Vagina (tissue), 2 donors: ENCODE measurements at places on chromosomes 5 and 9.
A peak's percentile ranks its signal among the peaks of the same experiment; 100 is the strongest.

GRCh38 chr5:151448038-151448985, 909 bp downstream of the SLC36A1 start:
- DNase-seq: no peak

GRCh38 chr9:35070823-35071813, 1.3 kb downstream of the VCP start:
- DNase-seq: no peak

- DNase-seq: no peak
These were observed 29.6 kb downstream of the PTTG1 start for GRCh38 chr5:160451281-160451680.

GRCh38 chr9:35945341-35946018, 12.5 kb downstream of the OR2S2 start:
- no peak for DNase-seq

DNA sequence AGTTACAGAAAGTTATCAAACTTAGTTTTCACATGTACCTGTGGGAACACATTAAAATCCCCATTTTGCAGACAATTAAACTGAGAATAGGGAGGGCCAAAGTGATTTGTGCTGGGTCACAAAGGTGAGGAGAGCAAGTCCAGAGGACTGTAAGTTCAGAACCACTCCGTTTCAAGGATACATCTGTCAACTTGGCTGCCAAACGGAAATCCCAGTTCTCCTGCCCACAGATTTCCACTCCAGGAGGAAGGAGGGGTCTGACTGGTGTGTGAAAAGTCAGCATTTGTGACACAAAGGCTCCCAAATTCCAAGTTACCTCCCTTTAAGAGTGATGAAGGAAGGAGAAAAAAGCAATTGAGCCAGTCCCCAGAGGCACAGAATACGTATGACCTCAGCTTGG, 42.3 kb downstream of the PRELID2 start:
- no peak for DNase-seq

DNA sequence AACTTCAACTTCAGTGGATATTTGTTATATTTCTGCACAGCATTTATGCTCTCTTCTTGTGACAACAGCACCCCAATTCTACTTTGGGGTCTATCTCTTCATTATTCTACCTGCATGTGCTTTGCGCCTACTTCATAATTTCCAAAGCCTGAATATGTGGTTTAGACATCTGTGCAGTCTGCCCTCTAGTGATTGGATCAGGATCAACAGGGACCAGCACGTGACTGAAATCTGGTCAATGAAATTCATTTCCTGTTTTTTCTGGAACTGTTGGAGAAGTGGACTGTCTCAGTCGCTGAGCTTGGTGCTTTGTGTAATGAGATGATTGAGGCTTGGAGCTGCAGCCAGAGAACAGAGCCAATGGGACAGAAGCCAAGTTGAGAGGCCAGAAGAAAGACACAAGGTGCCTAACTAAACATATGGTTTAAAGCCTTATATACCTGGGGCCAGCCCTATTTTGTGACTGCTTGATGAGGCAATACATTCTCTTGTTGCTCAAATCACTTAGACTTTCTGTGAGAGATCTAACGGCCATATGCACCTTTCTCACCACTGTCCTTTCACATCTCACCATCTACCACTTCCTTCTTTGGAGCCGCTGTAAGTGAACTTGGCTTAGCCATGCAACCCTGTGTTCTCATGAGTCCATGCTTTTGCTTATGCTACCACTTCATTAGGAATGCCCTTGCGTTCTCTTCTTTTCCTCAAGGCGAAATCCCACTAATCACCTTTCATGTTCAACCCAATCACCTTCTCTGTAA, 68.8 kb upstream of the PPP2R2B start:
- DNase-seq: no peak

GRCh38 chr5:10317825-10318682, 10.4 kb upstream of the CMBL start:
- DNase-seq: no peak

- no peak for DNase-seq
These were observed 44.7 kb upstream of the SLC27A6 start for GRCh38 chr5:128920345-128921215.

DNA sequence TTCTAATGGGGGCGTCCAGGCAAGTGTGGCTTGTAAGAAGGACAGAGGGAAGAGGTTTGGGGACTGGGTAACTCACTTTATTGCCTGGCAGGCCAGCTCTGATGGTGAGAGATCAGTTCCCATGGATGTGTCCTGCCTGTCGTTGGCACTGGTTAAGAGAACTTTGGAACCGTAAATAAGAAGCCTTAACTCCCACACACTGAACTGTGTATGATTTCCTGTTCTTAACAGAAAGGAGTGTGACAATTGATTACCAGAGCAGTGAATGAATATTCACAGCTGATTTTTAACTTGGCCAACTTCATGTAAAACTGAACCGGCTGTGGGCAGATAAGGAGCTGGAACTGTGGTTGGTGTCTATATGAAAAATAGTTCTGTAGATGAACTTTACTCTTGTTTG, 63.2 kb downstream of the MEGF10 start:
- DNase-seq: no peak

DNA sequence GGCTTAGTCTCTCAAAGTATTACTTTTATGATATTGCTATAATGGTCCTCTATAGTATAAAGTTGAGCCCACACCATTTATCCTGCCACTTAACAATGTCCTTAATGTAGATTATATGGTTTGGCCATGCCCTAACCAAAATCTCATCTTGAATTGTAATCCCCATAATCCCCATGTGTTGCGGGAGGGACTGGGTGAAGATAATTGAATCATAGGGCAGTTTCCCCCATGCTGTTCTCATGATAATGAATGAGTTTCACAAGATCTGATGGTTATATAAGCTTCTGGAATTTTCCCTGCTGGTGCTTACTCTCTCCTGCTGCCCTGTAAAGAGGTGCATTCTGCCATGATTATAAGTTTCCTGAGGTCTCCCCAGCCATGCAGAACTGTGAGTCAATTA, 498.8 kb downstream of the RAB3C start:
- no peak for DNase-seq

DNA sequence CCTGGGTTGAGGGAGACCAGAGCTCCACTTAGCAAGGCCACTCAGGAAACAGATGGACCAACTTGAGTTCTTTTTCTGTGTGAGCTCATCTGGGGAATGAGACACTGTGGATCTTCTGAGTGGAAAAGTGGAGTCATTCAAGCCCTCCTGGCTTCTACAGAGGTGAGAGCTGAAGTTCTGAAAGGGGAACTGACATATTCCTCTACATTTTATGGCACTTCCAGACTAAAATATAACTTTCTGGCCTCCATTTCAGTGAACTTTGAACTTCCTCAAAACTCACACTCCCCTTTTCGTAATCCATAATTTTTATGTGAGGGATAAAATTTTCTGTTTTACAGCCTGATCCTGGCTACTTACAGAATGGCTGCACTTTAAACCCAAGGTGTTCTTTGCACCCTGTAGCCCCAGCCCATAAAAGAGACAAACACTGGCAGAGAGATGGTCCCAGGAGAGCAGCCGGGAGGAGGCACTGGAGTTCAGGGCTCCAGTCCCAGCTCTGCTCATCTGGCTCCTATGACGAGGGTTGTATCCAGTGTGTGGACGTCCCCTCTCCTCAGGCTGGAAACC, 10.8 kb downstream of the SPAAR start:
- DNase-seq: no peak

- no peak for DNase-seq
These were observed 25.7 kb upstream of the IL9 start for GRCh38 chr5:135921388-135921787.

DNA sequence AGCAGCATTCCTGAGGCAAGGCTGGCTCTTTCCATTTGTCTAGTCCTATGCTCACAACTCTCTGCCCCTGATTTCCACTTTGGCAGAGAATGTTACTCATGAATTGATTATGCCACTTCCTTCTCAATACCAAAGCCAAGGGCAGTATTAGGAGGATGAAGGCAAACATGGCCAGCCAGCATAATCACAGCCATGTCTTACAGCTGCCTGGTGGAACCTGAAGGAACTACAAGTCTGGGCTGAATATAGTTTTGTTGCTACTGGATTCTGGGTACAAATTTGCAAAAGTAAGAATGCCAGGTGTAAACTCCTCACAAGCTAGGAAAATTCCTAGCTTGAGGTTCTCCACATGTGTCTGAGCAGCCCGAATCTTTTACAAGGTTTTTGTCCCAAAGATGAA, 4.2 kb downstream of the SIL1 start:
- no peak for DNase-seq

GRCh38 chr9:2936221-2936620, 92.3 kb upstream of the PUM3 start:
- DNase-seq: no peak

GRCh38 chr5:177444106-177445051, 2.2 kb upstream of the PRR7 start:
- DNase-seq: no peak

DNA sequence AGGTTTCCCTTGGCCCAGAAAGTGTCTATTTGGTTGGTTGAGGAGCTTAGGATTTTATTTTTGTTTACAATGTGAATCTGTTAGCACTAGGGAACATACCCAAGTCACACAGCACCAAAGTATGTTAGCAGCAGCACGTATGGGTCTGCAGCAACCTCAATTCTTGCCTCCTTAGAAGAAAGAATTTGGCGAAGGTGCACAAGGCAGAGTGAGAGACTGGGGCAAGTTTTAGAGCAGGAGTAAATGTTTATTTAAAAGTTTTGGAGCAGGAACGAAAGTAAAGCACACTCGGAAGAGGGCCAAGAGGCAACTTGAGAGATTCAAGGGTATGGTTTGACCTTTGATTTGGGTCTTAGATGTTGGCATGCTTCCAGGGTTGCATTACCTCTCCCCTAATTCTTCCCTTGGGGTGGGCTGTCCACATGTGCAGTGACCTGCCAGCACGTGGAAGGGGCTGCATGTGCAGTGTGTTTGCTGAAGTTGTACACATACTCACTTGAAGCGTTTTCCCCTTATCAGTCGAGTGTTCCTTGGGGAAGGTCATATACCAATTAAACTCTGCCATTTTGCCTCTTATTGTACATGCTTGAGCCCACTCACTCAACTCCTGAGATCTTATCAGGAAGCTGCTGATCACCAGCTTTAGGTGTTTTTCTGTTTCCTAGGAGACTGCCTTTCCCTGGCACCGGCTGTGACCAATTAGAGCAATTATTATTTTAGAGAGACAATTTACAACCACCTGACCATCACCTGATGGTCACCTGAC, 64.9 kb upstream of the SHC3 start:
- no peak for DNase-seq

GRCh38 chr5:1754531-1755220, 45.0 kb downstream of the MRPL36 start:
- peak; percentile 77 for DNase-seq

- no peak for DNase-seq
These were observed 57.1 kb upstream of the PSD2 start for GRCh38 chr5:139738193-139739149.

DNA sequence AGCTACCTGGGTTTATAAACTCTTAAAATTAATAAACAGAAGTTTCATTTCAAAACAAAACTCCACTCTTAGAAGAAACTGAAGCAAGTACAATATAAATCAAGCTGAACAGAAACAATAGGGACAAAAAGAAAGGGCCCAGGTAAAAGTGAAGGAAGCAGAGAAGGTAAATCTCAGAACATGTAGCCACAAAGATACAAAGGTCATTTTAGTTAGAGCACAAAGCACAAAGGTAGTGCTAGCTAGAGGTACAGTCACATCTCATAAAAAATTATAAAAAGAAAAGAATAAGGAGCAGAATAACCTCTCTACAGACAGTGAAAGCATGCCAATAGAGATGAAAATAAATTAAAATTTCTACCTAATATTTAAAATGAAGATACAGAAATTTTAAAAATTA, 90.4 kb upstream of the C5orf63 start:
- DNase-seq: no peak

DNA sequence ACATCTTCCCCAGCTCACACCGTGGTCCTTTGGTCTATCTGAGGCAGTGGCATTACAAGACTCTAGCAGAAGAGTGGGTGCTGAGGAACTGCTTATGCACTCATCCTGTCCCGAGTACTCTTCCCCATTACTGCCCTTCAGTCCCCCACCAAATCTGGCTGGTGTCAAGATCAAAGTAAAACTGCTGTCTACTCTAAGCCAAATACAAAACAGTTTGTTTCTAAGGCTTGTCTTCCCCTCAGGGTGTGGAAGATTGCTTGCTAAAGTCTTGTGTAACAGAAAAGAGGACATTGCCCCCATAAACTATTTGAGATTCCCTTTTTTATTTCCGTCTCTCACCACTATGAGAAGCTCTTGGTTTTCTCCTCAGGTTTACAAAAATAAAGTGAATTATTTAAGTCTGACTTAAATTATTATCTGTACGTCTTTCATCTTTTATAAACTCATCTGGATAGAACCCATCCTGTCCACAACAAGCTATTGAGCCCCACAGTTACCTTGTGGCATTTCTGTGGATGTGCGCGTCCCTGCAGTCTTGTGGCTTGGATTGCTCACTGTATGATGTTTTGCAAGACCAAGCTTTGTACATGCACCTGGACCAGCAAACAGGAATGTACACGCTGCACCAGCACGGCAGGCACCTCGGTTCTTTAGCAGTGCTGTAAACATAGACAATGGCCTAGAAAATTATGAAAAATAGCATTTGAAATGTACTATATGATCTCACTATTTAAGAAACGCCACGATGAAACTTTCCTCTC, 61.0 kb downstream of the CYSTM1 start:
- no peak for DNase-seq

DNA sequence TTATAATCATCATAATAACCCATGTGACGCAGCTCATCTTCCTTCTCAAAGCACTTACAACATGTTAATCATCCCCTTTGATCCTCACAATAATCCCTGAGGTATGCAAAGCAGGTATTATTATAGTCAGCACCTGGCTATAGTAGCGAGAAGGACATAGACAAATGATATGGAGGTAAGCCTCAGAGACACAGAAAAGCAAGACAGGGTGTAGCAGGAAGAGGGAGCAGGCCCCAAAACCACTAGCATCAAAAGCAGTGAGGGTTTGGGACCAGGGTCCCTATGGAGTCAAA, 139.2 kb upstream of the SLC30A5 start:
- DNase-seq: no peak

- no peak for DNase-seq
These were observed 27.3 kb downstream of the LURAP1L start for GRCh38 chr9:12802093-12802492.

DNA sequence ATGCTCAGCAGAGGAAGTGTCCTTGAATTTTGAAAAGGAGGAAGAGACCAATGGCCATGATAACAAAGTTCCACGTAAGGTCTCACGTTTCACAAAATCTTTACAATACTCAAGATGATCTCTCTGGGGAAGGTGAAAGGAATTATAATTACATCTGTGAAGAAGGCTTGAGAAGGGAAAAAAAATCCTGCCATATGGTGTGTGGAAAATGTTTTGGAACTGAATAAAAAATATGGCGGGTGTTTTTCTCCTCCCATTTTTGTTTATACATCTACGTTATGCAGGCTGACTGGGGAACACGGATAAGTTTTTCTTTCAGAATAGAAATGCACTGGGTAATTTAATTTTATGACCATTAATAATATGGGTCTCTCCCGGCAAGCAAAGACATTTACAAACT, 425.6 kb upstream of the BRINP1 start:
- DNase-seq: no peak

DNA sequence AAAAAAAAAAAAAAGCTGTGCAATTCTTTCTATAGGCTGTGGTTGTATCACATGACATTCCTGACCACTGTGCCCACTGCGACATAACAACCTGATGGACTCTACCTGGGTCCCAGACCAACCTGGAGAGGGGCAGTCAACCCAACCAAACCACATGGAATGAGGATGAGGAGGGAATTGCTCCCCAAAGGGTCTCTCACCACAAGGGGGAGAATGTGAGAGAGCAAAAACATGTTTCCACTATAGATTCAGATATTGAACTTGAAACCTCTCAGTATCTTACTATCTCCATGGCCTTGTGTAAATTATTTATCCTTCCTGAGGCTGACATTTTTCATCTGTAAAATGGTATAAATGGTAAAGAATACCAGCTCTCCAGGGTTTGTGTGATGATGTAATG, 66.9 kb upstream of the SV2C start:
- DNase-seq: no peak
